ENCODE measurements at places on chromosomes 4 and X.

DNA sequence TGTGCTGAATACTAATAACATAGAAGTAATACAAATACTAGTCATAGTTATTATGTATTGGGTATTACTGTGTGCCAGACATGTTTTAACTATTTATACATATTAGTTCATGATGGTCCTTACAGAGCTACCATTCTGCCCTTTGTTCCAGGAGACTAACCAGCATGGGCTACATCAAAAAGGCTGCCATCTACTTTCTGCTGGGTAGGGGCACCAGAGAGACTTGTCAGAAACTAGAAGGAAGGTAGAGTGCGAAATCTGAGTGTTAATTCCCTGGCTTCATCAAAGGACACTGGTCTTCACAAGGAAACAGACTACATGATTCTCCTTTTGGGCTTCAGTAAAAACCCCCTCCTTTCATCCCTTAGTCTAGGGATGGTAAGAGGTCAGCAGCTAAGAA lies 347.8 kb downstream of the GBA3 start:
- no peak for DNase-seq

GRCh38 chr4:17763931-17764330 lies 17.5 kb downstream of the FAM184B start:
- peak; percentile 92 for DNase-seq

- no peak for DNase-seq
Measured at GRCh38 chr4:84215217-84215616, 283.9 kb downstream of the NKX6-1 start.

DNA sequence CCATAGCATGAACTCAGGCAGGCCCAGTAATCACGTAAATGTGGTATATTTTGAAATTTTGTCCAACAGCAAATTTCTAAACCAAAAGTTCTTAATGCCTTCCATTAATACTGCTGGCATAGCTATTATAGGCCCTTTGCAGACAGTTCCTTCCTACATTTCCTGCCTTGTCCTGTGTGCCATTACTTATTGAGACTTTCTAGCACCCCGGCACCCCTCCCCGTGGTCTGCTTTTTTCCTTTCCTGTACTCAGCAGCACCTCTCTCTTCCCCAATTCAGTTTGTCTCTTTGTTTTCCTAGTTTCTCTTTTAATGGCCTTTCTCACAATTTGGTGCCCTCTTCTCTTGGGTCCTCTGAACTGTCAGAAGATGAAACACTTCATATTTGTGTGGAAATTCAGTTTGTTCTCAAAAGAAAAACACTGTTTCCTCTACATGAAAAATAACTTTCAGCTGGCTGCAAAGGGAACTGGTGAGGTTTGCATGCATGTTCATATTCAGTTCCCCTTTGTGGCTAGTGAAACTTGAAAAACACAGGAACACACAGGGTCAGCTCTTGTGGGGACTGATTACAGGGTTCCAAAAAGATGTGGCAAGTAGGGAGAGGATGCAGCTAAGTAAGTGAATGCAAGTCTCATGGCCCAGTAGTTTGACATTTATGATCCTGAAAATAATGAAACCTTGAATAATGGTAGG lies 17.1 kb downstream of the GPR34 start:
- no peak for DNase-seq

- DNase-seq: peak; percentile 10
Measured at GRCh38 chrX:153443476-153444332, 2.2 kb downstream of the TREX2 start.
